ENCODE measurements at places on chromosomes 4 and X.

GRCh38 chr4:42566835-42567234 lies 90.1 kb downstream of the ATP8A1 start:
- no peak for DNase-seq

GRCh38 chr4:89640620-89641366 lies 196.2 kb downstream of the SNCA start:
- DNase-seq, result peak; percentile 9

- DNase-seq, result no peak
Measured at GRCh38 chrX:31392513-31392912, 320.7 kb upstream of the FTHL17 start.

GRCh38 chr4:138300616-138301015 lies 58.5 kb upstream of the SLC7A11 start:
- no peak for DNase-seq

GRCh38 chr4:185774845-185775680 lies 36.9 kb downstream of the SORBS2 start:
- peak; percentile 86 for DNase-seq

DNA sequence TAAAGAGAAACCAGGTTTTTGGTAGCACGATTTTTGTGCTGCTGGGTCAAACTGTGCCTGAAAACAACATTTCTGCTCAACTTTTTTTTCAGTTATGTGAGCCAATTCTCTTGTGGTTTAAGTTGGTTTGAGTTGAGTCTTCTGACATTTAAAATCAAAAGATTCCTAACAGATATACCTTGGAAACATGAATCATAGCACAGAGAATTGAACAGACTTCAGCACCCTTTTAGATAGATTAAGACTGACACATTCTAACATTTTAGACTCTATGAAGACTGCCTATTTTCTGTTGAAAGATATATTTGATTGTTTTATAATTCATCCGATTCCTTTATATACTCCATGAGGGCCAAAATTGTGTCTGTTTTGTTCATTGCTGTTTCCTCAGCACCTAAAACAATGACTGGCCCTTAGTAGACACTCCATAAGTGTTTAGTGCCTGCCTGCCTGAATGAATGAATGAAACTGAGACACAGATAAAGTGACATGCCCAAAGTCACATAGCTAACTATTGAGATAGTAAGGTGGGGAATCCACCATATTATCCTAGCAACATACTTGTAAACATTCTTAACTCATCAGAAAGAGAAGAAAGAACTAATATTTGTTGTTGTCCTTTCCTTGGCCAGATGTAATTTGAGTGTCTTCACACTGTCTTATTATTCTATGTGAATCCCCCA lies 624.0 kb downstream of the MID1IP1 start:
- no peak for DNase-seq

DNA sequence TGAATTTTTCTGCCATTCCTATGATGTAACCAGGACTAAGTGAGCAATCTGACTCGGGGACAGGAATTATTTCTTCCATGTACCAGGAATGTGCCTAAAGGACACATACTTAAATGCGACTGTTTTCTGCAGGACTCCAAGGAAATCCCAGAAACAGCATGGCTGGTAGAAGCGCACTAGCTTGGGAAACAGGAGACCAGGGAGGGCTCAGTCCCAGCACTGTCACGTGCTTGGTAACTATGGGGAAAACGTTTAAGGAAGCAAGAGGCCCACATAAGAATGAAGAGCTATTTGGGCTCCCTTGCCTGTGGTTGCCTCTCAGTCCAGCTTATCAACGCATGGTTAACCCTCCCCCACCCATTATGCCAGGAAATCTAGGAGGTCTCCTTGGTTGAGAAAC lies 19.6 kb downstream of the MPP1 start:
- no peak for DNase-seq

DNA sequence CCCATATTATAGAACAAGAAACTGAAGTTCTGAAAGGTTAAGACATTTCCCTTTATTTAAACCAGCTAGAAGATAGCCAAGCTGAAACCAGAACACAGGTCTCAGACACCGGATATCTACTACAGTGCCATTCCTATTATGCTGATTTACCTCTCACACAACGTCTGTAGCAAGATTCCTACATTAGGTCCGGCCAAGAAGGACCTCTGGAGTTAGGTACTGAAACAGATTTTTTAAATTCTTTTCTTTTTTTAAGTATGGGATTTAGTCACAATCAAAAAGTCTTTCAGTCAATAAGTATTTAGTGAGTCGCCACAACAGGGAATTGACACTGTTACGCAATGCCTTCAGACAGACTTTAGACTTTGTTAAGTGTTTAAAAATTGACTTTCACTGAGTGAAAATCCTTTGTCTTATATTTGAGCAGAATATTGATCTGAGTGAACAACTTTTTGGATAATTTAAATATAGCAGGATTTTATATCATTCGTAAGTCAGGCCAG lies 26.5 kb upstream of the SPANXN4 start:
- no peak for DNase-seq

- no peak for DNase-seq
Measured at GRCh38 chrX:276581-277201, 4.5 kb upstream of the PLCXD1 start.

DNA sequence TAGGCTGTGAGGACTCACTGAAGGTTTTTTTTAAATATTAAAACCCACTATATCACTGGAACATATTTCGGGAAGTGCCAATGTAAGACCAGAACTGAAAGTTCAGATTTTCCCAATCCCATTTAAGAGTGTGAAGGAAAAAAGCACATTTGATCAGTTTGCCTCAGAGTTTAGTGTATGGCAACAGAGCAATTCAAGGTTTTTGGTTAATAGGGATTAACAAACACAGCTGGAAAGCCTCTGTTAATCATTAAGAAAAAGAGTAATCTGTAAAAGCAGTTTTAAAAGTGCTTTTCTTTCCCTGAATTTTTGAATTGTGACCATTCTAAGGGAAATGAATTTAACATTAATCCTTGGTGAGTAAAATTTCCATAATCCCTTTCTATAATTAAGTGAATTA lies 60.4 kb downstream of the NPY5R start:
- DNase-seq, result no peak

GRCh38 chrX:75893281-75893680 lies 108.2 kb upstream of the MAGEE2 start:
- DNase-seq, result no peak

DNA sequence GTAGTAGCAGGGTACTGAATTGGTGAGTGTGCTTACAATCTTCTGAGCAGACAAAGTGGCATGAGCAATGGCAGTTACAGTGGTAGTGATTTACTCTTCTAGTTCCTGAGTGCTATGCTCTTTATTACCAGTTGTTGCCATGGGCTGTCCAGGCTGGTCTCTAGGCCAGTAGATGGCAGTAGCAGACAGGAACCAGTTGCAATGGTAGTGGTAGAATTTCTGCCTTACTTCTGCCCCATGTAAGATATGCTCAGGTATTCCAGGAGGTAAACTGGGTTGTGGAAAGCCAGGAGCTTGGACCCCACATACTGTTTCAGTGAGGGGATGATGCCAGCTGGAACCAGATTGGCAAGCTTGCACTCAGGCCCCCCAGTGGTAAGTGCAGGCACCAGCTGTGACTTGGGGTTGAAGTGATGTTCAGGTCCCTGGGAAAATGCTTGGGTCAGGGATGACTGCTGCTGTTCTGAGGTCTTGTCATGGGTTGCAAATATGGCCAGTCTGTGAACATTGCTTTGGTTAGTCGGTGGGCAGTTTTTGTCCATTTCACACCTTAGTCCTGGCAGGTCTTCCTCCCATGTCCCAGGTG lies 63.0 kb upstream of the ZXDB start:
- DNase-seq, result no peak

Measured in astrocyte of the cerebellum (primary cell).